ENCODE measurements at places on chromosomes 16 and 17.

- DNase-seq = no peak
Measured at GRCh38 chr17:28477928-28478327, 4.5 kb downstream of the SLC13A2 start.

DNA sequence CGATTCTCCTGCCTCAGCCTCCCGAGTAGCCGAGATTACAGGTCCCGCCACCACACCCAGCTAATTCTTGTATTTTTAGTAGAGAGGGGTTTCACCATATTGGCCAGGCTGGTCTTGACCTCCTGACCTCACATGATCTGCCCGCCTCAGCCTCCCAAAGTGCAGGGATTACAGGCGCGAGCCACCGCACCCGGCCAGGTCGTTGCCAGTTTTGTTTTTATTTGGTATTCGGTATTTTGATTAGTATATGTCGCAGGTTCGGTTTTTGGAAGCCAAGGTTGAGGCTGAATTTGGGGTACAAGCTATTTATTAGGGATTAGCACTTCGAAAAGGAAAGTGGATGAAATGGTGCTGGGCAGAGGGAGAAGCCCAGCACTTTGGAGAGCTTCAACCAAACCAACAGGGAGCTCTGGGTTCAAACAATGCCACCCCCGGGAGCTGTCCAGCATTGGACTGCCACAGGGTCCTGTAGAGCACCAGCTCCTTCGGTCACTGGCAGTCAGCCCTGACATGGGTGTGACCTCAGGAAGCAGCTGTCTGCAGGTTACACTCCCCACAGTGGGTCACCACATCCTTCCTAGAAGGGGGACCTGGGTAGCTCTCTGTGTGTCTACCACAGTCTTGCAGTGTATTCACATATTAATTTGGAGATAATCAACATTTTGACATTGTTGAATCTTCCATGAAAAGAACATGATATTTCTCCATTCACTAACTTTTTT lies 1.5 kb upstream of the CLEC10A start:
- no peak for DNase-seq

- no peak for DNase-seq
Measured at GRCh38 chr17:16470265-16470664, 21.7 kb downstream of the LRRC75A start.

DNA sequence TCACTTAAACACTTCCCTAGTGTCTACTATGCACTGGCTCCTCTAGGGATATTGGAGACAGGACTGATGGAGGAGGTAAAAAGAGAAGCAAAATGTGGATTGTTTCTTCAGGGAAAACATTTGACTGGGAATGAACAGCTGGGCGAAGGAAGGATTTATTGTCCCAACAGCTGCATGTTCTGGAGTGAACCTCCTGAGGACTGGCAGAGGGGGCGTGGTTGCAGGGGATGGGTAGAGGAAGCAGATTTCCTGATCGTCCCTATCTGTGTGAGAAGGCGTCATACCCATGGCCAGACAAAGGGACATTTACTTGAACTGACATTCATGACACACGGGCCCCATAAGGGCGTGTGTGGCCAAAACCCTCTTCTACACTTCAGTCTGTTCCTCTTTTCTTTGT lies 321.5 kb downstream of the MAP2K4 start:
- DNase-seq = no peak

- DNase-seq = no peak
Measured at GRCh38 chr17:49946208-49946607, 22.8 kb upstream of the DLX4 start.

DNA sequence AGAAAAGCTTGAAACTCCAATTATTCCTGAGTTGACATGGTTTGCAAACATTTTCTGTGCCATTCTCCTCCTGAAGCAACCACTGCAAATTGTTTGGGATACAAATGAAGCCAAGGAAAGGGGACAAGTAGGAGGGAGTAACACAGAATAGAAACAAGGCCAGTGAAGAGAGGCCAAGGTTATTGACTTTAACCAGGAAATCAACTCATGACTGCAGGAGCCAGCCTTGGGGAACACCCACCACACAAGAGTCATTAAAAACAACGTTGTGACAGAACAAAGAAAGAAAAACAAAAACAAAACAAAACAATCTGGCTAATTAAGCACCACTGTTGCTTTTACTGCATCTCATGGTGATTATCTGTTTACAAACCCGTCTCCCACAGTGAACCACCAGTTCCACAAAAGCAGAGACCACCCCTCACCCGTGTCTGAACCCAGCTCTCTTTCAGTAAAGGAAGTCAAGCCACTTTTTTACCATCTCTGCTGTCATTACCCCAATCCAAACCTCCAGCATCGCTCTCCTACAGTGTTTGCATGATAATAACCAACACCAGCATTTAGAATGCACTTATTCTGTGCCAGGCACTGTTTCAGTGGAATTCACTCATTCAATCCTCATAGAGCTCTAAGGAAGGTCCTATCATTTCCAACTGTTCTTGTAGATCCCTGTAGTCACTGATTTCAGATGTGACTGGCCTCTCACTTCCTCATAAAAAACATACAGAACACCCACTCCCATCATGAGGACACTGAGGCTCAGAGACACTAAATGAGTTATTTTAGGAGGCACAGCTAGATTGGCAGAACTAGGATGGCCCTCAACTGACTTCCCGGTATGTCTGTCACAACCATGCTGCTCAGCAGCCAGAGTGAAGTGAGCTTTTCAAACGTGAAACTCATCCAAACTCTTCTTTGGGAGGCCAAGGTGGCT lies 2.0 kb downstream of the ZDHHC1 start:
- DNase-seq = no peak
